ENCODE measurements at places on chromosomes 2 and 18.

GRCh38 chr2:11343650-11344341 is 640 bp downstream of the ROCK2 start:
- no peak for DNase-seq

GRCh38 chr2:234869164-234869563 is 82.7 kb upstream of the SH3BP4 start:
- no peak for DNase-seq

DNA sequence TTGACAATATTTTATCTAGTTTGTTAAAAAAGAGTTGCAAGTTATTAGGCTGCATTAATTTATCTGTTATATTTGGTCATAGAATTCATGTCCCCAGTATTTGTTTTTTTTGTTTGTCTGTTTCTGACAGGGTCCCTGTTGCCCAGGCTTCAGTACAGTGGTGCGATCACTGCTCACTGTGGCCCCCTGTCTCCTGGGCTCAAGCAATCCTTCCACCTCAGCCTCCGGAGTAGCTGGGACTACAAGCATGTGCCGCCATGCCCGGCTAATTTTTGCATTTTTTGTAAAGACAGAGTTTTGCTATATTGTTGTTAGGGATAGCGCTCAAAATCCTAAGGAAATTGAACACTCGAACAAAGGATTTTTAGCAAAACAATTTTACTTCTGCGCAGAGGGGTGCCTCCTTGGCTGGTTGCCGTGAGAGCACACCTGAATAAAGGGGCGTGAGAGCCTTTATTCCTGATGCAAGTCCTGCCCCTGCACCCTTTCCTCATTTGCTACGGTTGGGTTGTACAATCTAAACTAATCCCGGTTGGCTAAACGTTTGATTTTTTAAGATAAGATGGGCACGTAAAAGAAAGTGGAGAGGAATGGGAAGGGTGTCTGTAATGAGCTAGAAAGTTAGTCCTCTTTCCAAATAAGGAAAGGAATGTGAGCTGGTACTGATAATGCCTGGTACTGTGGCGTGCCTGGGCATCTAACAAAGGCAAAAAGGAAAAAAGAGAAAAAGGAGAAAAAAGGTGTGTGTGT is 65.5 kb downstream of the COMMD1 start:
- no peak for DNase-seq

DNA sequence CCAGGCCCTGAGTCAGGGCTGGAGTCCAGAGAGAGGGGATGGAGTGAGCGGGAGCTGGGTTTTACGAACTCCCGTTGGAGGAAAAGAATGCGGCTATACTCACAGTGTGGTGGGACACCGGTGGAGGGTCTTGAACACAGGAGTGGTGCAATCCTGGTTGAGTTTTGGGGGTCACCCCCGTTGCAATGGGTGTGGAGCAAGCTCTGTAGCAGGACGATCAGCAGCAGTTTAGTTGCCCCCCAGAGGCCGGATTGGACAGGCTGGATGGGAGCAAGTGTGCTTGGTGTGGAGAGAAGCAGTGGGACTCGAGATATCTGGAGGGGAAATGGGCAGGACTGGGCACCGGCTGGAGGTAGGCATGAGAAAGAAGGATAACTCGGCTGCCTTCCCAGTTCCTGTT is 72.3 kb upstream of the TWIST2 start:
- DNase-seq: no peak

GRCh38 chr18:58105888-58106260 is 61.8 kb downstream of the NEDD4L start:
- DNase-seq: no peak

DNA sequence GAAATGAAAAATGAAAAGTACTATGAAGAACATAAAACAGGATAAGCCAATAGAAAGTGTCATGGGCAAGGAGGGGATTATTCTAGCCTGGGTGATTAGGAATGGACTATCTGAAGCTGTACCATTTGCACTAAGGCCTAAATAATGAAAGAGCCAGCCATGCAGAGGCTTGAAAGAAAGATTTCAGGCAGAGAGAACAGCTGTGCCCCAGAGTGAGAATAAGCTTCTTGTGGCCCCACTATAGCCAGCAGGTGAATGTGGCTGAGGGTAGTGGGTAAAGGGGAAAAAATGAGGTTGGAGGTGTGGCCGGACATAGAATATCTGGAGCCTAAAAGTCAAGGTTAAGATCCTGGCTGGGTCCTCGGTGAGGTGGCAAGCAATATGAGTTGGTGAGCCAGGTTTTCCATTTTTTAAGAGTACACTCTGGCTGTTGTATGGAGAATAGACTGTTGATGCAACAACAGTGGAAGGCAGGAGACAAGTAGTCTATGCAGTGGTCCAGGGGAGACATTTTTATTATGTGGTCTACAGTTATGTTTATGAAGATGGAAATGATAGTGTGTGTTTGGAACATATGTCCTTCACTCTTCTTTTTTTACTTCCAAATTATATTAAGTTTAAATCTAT is 135.2 kb upstream of the SETBP1 start:
- no peak for DNase-seq
